ENCODE measurements at places on chromosomes 3 and 15. TPM values are rescaled to one million over a fixed set of nuclear protein-coding genes. Genes with fewer than 3 reads are reported as not detected.

The KBTBD8 gene
- polyA plus RNA-seq = 0.71 TPM

The LARP6 gene
- polyA plus RNA-seq = 67.3 TPM

The SERF2 gene
- polyA plus RNA-seq = 1,574 TPM

The LMAN1L gene
- not detected for polyA plus RNA-seq

The AHSG gene
- 0.06 TPM for polyA plus RNA-seq

The CLRN1 gene
- not detected for polyA plus RNA-seq

The ZNF717 gene
- 3.4 TPM for polyA plus RNA-seq

The IQCF5 gene
- polyA plus RNA-seq = not detected

The FBXL22 gene
- polyA plus RNA-seq = 0.79 TPM

The ANKRD34C gene
- 0.01 TPM for polyA plus RNA-seq

The ARRDC4 gene
- 25.4 TPM for polyA plus RNA-seq

The GALNT15 gene
- 48.2 TPM for polyA plus RNA-seq

The OIP5 gene
- polyA plus RNA-seq = 0.39 TPM

The NR2E3 gene
- polyA plus RNA-seq = 0.10 TPM

The DLL4 gene
- 7.2 TPM for polyA plus RNA-seq

The EPB42 gene
- 0.45 TPM for polyA plus RNA-seq

The MYO9A gene
- polyA plus RNA-seq = 7.9 TPM

The ERC2 gene
- polyA plus RNA-seq = not detected

The ALDH1A3 gene
- polyA plus RNA-seq = 118 TPM

The MST1R gene
- polyA plus RNA-seq = 7.7 TPM

The LACTB gene
- polyA plus RNA-seq = 7.6 TPM

The RIOX2 gene
- 21.5 TPM for polyA plus RNA-seq

The ATP13A5 gene
- polyA plus RNA-seq = not detected

The HYAL3 gene
- 4.0 TPM for polyA plus RNA-seq

The COL6A5 gene
- polyA plus RNA-seq = not detected

The SLC6A11 gene
- 0.03 TPM for polyA plus RNA-seq

The ADGRG7 gene
- polyA plus RNA-seq = not detected

The TMIE gene
- polyA plus RNA-seq = 0.33 TPM

The SLC28A2 gene
- 0.59 TPM for polyA plus RNA-seq

The CSTA gene
- polyA plus RNA-seq = 2.3 TPM

The NMNAT3 gene
- 4.6 TPM for polyA plus RNA-seq
